ENCODE measurements at places on chromosomes 16 and 17. TPM values are rescaled to one million over a fixed set of nuclear protein-coding genes. Genes with fewer than 3 reads are reported as not detected.

DNA sequence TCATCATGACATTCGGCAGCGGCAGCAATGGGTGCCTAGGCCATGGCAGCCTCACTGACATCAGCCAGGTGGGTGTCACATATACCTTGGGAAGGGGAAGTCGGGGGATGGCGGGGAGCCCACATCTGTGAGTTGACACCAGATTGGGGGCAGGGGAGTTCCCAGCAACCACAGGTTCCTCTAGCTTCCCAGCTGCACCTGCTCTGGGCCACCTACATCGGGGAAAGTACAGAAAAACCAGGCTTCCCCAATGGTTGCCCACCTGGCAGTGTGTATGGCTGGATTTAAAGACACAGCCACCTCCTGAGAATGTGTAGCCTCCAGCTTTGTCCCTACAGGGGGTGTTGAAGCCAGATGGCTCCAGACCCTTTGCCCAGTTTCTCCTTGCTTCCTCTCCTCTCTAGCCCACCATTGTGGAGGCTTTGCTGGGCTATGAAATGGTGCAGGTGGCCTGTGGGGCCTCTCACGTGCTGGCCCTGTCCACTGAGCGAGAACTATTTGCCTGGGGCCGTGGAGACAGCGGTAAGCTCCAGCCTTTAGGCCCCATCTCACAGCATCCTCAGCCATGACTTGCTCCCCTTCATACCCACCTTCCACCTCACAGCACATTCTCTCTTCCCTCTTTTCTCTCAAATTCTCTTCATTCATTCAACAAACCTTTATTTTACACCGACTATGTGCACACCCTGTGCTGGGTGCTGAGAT lies 5.0 kb upstream of the TRAF4 start:
- DNase-seq: no peak

Gene TMEM88
- not detected for total RNA-seq

DNA sequence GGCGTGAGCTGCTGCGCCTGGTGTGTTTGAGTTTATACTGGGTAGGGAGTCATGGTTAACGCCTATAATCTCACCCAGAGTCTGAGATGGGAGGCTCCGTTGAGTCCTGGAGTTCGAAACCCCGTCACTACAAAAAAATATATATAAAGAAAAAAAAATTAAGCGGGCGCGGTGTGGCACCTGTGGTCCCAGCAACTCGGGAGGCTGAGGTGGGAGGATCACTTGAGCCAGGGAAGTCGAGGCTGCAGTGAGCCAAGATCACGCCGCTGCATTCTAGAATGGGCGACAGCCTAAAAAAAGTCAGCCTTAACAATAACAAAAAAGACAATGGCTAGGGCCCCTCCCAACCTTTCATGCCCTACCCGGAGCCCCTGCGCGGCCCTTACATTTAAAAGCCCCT lies 17.2 kb upstream of the PRR14 start:
- DNase-seq: no peak

GRCh38 chr17:67994817-67995569 lies 1.3 kb downstream of the C17orf58 start:
- no peak for DNase-seq

Gene TBC1D28
- not detected for total RNA-seq

Gene TUBB3
- 75.9 TPM for total RNA-seq

Gene B9D1
- total RNA-seq: 20.2 TPM

DNA sequence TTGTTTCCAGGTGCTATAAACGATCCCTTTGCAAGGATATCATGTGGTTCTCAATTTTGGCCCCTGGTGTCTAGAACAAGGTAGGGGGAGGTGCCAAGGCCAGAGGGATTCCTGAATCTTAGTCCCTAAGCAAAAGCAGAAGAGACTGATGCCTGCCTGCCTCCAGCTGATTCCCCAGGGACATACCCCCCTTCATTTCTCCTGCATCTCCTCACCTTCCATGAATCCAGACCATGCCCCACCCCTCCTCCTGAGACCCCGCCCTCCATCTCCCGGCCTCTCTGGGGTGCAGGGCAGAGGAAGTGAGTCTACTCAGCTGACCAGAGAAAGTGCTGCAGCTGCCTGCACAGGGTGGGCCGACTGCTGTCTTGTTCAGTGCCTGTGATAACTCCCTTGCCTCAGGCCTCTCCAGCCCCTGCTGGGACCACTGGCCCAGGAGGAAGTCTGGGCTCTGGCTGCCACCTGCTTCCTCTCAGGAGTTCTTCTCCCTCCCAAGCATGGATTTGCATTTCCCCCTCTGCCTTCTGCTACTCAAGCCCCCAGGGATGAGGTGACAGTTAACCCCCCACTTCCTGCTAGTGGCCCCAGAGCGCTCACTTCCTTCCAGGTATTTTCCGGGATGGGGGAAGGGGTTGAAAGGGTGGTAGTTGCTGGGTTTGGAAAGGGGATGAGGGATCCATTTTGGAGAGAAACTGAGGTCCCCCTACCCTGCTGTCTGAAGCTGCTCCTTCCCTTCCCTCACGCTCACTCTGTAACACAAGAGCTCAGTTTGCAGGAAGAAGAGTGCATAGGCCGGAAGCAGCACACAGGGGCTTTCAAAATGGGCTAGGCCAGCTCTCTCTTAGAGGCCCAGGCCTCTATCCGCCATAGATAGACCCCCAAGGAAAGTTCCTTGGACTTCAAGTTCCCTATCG lies 10.5 kb upstream of the TSPOAP1 start:
- DNase-seq: no peak

- peak; percentile 42 for DNase-seq
Measured at GRCh38 chr16:23148513-23149266, 562 bp downstream of the USP31 start.
